GM13977 (cell line): ENCODE measurements at places on chromosomes 3 and 15.
A peak's percentile ranks its signal among the peaks of the same experiment; 100 is the strongest.

DNA sequence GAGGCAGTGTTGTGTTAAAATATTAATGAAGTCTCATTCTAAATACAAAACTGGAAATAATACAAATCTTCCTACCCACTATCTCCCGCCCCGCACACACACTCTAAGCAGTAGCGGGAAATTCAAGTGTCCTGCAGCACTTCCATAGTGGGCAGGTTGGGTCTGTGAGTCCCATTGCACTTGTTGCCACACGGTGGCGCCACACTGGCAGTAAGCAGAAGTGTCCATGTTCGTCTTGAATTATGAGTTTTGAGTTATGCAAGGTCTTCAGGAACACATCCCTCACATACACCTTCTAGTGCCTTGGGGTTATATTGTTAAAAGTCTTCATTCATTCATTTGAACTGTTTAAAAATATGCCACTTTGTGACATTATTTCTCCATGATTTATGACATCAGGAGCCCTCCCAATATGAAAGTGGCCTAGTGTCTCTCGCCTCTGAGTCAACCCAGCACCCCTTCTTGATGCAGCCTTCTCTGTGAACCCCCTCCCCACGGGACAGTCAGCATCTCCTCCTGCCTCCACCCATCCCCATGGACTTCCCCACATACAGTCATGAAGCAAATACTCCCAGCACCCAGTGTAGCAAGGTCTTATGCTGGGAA is 17.6 kb upstream of the CCDC174 start:
- peak; percentile 69 for DNase-seq

GRCh38 chr15:36988947-36989346 is 111.4 kb downstream of the MEIS2 start:
- no peak for DNase-seq

DNA sequence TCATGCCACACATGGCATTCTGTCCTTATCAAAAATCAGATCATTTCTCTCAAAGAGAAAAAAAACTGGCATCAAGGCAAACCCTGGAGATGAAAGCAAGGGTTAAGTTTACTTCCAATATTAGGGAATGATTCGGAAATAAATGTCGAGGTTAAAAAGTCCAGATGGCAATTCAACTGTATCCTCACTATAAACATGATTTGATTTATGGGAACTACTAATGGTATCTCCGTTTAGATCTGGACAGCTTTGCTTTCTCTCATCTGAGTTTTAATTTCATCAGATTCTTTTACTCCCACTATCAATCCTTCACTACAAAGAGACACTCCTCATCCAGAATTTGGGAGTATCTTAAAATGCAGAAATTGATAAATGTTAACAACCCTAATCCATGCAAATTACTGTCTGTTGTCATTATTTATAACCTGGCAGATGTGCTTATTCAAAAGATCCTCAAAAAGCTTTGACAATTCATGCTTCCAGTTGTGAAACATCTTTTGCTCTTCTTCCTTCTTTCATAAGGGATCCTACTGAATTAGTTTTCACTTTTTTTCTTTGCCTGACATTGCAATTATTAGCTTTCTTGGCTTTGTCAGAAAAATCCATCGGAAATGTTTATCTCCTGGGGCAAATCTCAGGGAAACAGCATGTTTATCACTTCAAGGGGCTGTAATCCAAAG is 903.2 kb downstream of the MCTP2 start:
- DNase-seq: no peak

DNA sequence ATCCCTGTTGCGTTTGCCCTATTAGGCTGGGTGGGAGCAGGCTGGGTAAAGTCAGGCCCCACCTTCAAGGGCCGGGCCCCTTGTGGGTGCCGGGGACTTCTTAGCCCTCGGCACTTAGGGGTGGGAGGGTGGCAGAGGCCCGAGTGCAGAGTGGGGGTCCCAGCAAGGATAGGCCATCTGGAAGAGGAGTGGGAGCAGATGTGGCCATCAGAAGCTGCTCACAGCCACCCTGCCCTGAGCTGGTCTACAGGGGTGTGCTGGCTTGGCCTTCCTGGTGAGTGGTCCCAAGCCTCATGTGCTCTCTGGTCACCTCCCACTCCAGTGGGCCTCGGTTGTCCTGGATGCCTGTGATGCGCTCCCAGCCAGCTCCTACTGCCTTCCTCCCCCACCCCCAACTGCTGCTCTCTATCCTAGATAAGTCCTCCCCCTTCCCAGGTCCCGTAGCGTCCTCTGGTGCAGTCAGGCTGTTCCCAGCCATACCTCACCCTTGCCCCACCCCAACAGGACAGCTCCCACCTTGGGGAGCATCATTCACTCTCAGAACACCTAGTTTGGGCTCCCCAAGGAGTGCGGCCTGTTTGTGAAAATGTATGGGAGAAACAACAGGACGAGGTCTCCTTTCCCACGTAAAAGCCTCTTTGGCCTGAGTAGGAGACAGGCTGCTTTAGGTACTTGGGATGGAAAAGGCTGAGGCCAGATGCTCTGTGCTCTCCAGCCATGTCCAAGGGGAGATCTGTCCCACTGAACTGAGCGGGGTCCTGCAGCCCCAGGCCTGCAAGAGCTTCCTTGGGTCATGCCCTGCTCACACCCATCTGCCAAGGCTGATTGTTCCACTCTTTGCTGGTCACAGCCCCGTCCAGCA is 24.9 kb upstream of the PLXNA1 start:
- no peak for DNase-seq

GRCh38 chr15:78195735-78196201 is 38.6 kb downstream of the ACSBG1 start:
- peak; percentile 85 for DNase-seq

- no peak for DNase-seq
These were observed 28.3 kb upstream of the THBS1 start for GRCh38 chr15:39552556-39552955.

DNA sequence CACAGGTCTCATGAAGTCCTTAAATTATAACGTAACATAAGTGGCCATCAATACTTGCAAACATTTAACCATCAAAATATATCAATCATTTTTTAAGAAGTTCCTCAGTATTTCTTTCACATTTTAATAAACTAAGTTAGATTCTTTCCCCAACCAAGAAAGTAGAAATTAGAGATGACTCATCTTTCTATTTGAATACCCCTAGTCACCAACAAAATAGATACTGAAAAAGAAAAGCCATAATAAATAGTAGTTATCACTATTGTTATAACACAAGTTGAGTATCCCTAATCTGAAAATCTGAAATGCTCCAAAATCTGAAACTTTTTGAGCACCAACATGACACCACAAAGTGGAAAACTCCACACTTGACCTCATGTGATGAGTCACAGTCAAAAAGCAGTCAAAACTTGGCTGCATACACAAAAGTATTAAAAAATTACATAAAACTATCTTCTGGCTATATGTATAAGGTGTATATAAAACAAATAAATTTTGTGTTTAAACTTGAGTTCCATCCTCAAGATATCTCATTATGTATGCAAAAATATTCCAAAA is 3.7 kb downstream of the SHQ1 start:
- peak; percentile 45 for DNase-seq

DNA sequence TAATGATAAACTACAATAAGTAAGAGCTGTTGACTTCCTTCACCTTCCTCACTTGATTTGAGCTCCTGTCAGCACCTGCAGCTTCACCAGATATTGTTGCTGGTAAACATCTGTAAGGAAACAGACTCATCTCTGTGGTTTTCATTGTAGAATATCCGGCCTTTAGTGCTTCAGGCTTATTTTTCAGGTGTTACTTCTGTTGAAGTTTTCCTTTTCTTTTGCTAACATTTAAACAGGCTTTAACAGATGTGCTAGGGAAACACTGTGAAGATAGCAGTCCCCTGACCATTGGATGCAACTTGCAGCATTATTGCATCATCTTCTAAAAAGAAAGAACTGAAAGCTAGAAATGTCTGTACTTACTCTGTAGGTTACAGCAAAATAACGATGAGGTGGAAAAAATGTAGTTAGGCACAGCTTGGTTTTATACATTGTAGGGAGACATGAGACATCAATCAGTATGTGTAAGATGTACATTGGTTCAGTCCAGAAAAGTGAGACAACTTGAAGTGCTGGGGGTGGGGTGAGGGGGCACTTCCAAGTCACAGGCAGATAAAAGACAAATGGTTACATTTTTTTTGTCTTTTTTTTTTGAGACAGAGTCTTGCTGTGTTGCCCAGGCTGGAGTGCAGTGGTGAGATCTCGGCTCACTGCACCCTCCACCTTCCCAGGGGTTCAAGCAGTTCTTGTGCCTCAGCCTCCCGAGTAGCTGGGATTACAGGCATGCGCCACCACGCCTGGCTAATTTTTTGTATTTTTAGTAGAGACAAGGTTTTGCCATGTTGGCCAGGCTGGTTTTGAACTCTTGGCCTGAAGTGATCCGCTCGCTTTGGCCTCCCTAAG is 10.2 kb downstream of the EDEM1 start:
- DNase-seq: peak; percentile 62
